Cerebellar nuclear complex (tissue), 1 donor: ENCODE measurements at places on chromosomes 2 and 18.

- DNase-seq = no peak
Observed at GRCh38 chr2:219230059-219230540, 494 bp downstream of the ANKZF1 start.

DNA sequence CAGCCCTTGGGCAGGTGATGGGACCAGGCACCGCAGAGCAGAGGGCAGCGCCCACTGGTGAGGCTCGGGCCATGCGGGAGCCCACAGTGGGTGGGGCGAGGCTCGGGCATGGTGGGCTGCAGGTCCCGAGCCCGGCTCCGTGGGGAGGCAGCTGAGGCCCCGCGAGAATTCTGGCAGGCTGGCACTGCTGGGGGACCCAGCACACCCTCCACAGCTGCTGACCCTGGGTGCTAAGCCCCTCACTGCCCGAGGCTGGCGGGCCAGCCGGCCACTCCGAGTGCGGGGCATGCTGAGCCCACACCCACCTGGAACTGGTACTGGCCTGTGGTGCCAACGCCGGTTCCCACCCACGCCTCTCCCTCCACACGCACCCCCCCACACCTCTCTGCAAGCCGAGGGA, 29.7 kb upstream of the COL3A1 start:
- no peak for DNase-seq

GRCh38 chr18:14748496-14748895, 524 bp downstream of the ANKRD30B start:
- no peak for DNase-seq

GRCh38 chr2:227799202-227799601, 14.4 kb upstream of the CCL20 start:
- no peak for DNase-seq

- DNase-seq = no peak
Observed at GRCh38 chr2:173858291-173858731, 106.9 kb downstream of the SP3 start.

- no peak for DNase-seq
Observed at GRCh38 chr2:53584986-53585385, 182.6 kb upstream of the CHAC2 start.

DNA sequence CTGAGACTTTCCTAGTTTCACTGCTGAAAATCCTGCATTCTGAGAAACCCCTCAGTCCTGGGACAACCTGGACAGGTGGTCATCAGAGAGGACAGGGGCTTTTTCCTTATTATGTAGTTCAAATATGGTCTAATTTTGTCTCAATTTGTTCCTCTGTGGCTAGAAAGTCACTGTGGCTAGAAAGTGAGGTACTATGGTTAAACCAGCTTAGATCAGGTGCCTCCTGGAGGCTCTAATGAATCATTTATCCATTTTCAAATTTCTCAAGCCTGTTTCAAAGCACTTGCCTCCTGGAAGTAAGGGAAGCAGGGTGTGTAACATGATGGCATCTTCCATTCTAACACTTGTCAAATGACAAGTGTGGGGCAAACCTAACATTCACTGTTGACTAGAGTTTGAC, 326.8 kb downstream of the PIK3C3 start:
- no peak for DNase-seq

DNA sequence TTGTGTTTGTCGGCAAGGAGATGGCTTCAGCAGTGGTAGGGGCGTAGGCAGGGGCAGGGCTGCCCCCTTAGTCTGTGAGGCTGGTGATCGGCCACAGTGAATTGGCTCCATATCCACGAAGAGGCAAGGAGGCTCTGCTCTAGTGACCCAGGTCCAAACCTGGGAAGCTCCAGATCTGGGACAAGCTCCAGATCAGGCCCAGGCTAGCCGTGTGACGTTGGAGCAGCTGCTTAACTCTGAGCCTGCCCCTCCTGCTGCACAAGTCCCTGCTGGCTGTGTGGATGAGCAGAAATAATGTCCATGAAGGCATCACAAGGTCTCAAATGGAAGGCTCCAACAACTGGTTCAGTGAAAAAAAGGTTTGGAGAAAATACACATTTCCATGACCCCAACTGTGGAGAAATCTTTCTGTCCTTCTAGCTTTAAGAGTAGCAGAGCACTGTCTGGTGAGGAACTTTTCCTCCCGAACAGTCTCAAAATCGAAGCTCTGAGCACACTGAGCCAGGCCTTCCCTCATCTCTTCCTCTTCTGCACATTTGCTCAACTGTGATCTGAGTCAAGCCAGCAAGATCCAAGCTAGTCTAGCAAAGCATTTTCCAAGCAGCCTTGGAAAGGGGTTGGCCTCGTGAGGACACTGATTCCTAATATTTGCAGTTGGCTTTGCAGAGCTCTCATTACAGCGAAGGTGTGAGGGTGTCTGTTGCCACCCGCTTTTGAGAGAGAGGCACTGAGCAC, 67.0 kb upstream of the TCF7L1 start:
- no peak for DNase-seq

- DNase-seq = no peak
Observed at GRCh38 chr18:40159141-40160017, 1795.7 kb upstream of the PIK3C3 start.

GRCh38 chr2:70090706-70091334, 3.5 kb downstream of the PCBP1 start:
- no peak for DNase-seq

DNA sequence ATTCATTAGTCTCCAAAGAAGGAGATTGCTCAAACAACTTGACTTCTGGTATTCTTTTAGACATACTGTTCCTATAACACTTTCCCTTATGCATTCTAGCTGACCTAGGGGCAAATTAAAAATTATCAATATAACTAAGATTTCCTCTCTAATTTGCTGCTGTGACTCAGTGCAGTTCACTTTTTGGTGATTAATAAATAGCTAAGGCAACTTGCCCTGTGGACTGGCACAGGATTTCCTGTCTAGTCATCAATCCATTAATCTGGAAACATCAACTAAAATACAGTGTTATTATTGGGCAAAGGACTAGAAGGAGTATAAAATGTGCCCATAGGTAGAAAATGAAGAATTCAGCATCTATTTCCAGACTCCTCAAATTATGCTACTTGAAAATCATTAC, 83.5 kb upstream of the SERPINE2 start:
- no peak for DNase-seq
